ENCODE measurements at places on chromosomes 12 and 14.

GRCh38 chr14:49969961-49970360, 77.1 kb downstream of the ARF6 start:
- H3K4me1 ChIP-seq, result peaks cover 34% of the 10 kb centered on the region
- no peaks in the 10 kb centered on the region for H3K27me3 ChIP-seq
- no peak overlapping the region for H3K27ac ChIP-seq
- H3K4me3 ChIP-seq, result no peak overlapping the region

- H3K4me3 ChIP-seq, result no peak overlapping the region
- no peaks in the 10 kb centered on the region for H3K27me3 ChIP-seq
- peaks cover 9% of the 10 kb centered on the region for H3K4me1 ChIP-seq
- no peak for DNase-seq
These were observed 28.1 kb upstream of the WNK1 start for GRCh38 chr12:724194-724855.

DNA sequence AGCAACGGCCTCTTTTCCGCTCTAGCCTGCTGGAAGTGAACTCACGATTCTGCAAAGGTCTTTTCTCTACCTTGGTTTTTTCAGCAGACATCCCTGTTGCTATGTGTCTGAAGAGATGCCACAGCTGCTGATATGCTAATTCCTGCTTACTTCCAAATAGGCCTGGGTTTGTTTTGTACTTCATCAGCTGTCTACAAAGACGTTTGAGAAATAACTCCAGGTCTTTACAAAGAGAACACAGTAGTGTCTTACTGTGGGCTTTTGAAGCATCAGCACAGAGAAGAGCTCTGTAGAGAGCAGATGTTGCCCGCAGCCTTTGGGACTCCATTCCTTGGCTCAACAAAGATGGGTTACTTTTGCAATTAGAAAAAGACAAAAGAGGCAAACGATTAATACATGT, 1366.5 kb downstream of the AACS start:
- H3K36me3 ChIP-seq, result no peaks in the 10 kb centered on the region
- no peaks in the 10 kb centered on the region for H3K27me3 ChIP-seq
- no peak overlapping the region for H3K27ac ChIP-seq
- no peaks in the 10 kb centered on the region for H3K4me1 ChIP-seq
- DNase-seq, result no peak

GRCh38 chr12:73950507-73950906, 587.1 kb upstream of the ATXN7L3B start:
- H3K27ac ChIP-seq, result no peak overlapping the region
- H3K4me1 ChIP-seq, result no peaks in the 10 kb centered on the region
- no peak overlapping the region for H3K4me3 ChIP-seq

GRCh38 chr12:68675101-68675842, 11.5 kb upstream of the NUP107 start:
- peak; percentile 25 for DNase-seq
- H3K27me3 ChIP-seq, result no peaks in the 10 kb centered on the region
- H3K27ac ChIP-seq, result no peak overlapping the region

DNA sequence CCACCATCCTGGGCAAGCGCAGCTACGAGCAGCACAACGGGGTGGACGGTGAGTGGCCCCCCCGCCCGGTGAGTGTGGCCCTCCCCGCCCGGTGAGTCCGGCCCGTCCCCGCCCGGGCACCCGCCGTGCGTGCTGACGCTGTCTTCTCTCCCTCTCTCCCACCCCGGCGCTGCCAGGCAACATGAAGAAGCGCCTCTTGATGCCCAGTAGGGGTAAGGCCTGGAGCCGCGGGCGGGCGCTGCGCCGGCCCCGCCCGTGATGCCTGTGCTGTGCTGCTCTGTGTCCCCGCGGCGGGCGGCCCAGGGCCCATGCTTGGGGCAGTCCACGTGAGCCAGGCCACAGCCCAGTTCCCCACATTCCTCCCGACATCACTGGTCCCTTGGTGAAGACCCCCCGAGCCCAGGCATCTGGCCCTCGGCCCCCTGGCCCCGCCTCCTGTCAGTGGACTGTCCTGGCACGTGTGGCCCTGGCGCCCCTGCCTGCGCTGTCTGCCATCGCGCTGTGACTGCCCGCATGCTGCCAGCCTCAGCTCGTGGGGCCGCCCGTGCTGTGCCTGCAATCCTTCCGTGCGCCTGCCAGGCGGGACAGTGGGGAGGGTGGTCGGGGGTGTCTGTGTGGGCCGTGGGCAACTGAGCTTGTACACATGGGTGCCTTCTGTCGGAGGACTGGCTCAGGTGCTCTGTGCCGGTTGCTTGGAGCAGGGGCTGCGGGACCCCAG, 7.9 kb upstream of the CRIP2 start:
- no peak overlapping the region for H3K4me3 ChIP-seq
- DNase-seq, result no peak
- no peak overlapping the region for H3K27ac ChIP-seq
- H3K36me3 ChIP-seq, result peaks cover 2% of the 10 kb centered on the region
- H3K27me3 ChIP-seq, result no peaks in the 10 kb centered on the region
- peaks cover 11% of the 10 kb centered on the region for H3K4me1 ChIP-seq

Measured in astrocyte (in vitro differentiated cells and primary cell).